ENCODE measurements at places on chromosomes 1 and 21.

GRCh38 chr1:147124266-147124665, 48.0 kb downstream of the PRKAB2 start:
- DNase-seq: no peak

- no peak for DNase-seq
These were observed 98.0 kb upstream of the CDC42BPA start for GRCh38 chr1:227416156-227416830.

DNA sequence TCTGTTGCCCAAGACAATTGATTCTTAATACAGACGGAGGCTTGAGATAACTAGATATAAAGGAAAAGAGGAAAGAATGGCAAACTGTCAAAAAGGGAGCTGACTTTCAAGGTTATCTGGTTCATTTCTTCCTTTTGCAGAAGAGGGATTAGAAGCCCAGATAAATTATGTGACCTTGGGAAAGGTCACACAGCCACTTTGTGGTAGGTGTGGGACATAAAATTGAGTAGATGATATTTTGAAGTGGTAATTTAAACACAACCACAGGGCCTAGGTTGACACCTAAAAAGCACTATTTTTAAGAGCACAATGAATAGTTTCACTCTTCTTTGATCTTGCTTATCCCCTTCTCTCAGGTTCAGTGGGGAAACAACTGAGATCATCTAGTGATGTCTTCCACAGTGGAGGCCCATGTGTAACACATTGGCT, 16.9 kb upstream of the KIAA0040 start:
- DNase-seq: no peak

- DNase-seq: no peak
These were observed 66.5 kb downstream of the NRIP1 start for GRCh38 chr21:14998336-14998735.

DNA sequence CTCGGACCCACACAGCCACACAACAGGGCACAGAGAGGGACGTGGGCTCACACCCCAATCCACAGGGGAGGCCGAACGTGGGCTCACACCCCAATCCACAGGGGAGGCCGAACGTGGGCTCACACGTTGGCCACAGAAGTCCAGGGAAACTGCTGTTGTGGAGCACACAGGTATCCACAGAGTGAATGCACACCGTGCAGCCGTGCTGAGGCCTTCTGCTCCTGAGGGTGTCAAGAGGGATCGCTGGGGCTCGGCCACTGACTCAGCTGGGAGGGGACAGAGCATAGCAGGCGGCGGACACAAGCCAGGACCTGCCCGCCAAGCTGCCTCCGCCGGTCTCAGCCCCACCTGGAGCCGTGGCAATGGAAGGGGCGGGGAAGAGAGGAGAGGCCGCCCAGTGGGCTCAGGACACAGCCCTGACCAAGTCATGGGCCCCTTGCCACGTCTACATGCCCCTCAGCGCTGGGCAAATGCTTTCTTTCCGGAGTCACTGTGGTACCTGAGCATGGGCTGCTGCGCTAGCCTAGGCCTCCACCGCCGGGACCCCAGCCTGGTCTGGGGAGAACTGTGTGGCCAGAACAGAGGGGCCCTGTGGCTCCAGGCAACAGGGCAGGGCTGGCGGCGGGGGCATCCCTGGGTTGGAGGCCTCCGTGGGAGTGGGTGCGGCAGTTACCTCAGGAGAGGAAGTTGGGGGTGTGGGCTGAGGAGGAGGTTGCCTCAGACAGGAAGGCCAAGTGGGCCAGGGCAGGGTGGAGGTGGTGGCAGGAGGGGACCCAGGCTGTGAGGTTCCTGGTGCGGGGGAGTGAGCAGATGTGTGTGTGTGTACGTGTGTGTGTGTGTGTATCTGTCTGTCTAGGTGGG, 1.2 kb downstream of the SYTL1 start:
- peak; percentile 54 for DNase-seq

- no peak for DNase-seq
These were observed 51.5 kb upstream of the ERRFI1 start for GRCh38 chr1:8077602-8078001.

DNA sequence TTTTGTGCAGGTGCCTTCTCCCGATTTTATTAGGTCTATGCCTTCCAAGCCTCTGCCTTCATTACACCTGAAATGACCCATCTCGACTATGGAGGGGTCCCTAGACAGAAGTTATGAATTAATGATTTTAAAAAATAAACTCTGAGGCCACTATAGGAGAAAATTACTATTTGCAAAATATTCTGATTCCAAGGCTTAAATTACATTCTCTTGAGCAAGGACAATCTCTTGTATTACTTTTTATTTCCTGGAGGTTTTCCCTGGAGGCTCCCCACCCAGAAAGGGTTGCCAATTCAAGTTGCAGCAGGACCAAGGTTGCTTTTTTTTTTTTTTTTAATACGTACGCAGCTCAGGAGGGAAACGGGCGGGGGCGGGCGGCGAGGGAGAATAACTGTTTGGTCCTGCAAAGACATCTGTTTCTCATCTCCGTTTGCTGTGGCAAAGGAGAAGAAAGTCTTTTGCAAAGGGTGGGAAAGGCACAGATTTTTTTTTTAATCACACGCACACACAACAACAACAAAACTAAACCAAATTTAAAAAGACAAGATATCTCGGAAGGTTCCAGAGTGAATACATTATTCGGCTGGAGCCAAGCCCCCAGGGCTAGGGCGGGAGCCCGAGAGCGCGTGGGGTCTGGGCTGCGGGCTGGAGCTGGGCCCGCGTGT, 618 bp upstream of the SERTAD4 start:
- no peak for DNase-seq

DNA sequence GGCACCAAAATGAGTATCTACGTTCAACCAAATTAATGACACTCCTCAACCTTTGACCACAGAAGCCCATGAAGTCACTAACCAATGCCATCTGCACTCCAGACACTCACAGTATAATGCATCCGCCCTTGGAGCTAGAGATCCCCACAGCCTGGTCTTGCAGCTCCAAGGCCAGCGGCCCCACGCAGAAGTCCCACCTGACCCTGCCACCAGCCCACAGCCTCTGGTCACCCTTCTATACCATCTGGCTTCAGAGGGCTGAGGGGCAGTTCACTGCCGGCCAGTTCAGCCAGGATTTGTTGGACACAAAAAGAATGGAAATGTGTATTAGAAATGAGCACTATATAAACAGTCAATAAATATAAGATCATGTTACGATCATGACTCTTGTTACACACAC, 211.2 kb downstream of the RRAGC start:
- DNase-seq: no peak

DNA sequence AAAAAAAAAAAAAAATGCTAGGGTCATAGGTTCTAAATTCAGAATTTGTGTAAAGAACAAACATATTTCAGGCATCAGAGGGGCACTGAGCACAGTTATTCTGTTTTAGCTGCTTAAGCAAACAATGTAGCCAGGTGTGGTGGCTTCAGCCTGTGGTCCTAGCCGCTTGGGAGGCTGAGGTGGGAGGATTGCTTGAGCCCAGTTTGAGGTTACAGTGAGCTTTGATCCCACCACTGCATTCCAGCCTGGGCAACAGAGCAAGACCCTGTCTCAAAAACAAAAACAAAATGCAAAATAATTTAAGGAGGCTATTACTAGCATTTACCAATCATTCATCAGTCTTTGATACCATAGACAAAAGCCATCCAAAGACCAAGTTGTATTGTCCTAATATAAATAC, 49.7 kb upstream of the CDC42BPA start:
- no peak for DNase-seq

DNA sequence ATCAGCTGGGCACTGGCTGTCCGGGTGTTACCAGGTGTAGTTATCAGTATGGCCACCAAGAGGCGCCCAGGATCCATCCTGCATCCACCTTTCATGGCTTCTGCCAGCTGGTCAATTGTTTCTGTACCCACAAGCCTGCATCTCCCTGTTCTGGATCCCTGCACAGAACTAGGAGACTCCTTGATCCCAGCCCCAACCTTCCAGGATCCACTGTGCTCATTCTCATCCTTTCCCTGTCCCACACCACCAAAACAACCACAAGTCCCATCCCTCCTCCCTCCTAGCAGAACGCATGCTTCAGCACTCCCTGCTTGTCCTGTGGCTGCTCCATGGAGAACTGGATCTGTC, 27.2 kb upstream of the FOXE3 start:
- DNase-seq: peak; percentile 74

- no peak for DNase-seq
These were observed 9.5 kb upstream of the CR2 start for GRCh38 chr1:207444514-207445217.

DNA sequence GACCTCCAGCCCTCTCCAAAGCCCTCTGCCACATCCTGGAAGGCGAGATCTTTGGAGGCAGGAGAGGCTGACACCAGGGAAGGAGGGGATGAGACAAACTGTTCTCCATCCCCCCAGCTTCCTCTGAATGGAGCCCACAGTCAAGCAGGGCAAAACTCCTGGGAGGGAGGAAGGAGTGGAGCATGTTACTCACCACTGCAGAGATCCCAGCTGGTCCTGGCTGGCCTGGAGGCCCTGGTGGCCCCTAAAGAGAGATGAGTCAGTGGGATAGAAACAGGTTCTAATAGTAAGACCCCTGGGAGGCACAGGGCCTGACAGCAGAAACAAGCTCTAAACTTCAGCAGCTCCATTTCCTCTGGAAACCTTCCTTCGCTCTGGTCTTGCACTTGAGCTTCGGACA, 14.0 kb upstream of the PEF1 start:
- no peak for DNase-seq

- DNase-seq: no peak
These were observed 304.1 kb upstream of the USP24 start for GRCh38 chr1:55519276-55519675.

- no peak for DNase-seq
These were observed 42.7 kb downstream of the ST3GAL3 start for GRCh38 chr1:43750083-43750482.

Measured in kidney tubule cell (primary cell).